Activated T-cell treated with anti-CD3 and anti-CD28 coated beads, Interleukin-2, amount 50 U/mL, for 72 hours (primary cell): ENCODE measurements at places on chromosomes 4 and X. TPM values are rescaled to one million over a fixed set of nuclear protein-coding genes. Genes with fewer than 3 reads are reported as not detected.

GRCh38 chr4:52187603-52188002 lies 136.5 kb downstream of the SPATA18 start:
- H3K27me3 ChIP-seq = no peaks in the 10 kb centered on the region
- no peak overlapping the region for H3K4me3 ChIP-seq
- no peaks in the 10 kb centered on the region for H3K36me3 ChIP-seq
- DNase-seq = no peak
- H3K4me1 ChIP-seq = no peaks in the 10 kb centered on the region

- H3K27me3 ChIP-seq = peaks cover 31% of the 10 kb centered on the region
- no peak overlapping the region for H3K27ac ChIP-seq
- no peaks in the 10 kb centered on the region for H3K4me1 ChIP-seq
- no peak for DNase-seq
- no peak overlapping the region for H3K4me3 ChIP-seq
- peaks cover under 1% of the 10 kb centered on the region for H3K36me3 ChIP-seq
Observed at GRCh38 chr4:53477636-53478035, 100.2 kb downstream of the FIP1L1 start.

GRCh38 chrX:136193771-136194170 lies 46.4 kb downstream of the FHL1 start:
- peak overlapping the region; percentile 23 for H3K4me3 ChIP-seq
- H3K27me3 ChIP-seq = peaks cover 50% of the 10 kb centered on the region
- DNase-seq = no peak
- peak overlapping the region; percentile 29 for H3K27ac ChIP-seq

GRCh38 chr4:12459126-12459525 lies 1025.0 kb downstream of the RAB28 start:
- no peak overlapping the region for H3K4me3 ChIP-seq
- no peaks in the 10 kb centered on the region for H3K36me3 ChIP-seq
- H3K4me1 ChIP-seq = no peaks in the 10 kb centered on the region
- no peak overlapping the region for H3K27ac ChIP-seq
- no peaks in the 10 kb centered on the region for H3K27me3 ChIP-seq

DNA sequence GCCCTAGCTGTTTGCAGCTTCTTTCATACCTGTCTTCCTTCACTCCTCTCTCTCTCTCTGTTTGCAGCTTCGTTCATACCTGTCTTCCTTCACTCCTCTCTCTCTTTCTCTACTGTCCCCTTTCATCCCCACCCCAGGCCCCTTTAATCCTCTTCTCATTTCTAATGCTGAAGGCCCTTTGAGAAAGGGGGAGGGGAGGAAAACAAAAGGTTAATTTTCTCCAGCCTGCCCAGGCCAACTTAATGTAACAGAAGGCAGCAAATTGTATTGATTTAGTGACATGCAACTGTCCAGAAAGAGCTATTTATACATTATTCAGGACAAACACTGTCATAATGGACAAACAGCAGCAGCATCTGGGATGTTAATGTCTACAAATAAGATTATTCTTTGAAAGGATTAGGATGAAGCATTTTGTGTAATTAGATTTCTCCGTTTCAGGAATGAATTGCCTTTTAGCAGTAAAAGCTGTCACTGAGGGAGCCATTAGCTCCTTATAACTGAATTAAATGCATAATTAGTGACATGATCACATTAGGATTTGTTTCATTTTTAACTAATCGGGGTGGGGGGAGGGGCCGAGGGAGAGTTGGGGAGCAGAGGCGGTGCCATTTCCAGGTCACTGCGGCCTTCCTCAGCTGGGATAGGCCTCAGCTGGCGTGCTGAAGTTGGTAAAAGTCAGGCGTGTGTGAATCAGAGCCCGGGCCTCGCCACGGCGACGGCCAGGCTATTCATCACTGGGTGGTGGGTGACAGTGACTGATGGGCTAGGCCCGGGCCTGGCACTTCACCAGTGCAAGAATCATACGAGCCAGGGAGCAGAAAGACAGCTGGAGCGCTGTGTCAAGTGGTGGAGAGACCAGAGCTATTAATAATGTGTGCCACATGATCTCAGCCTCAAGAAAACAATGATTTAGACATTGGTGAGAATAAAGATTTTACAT lies 174.5 kb downstream of the NKX6-1 start:
- no peak for DNase-seq
- H3K36me3 ChIP-seq = no peaks in the 10 kb centered on the region
- no peaks in the 10 kb centered on the region for H3K4me1 ChIP-seq
- H3K4me3 ChIP-seq = no peak overlapping the region

The BTK gene
- 1.7 TPM for total RNA-seq
